ENCODE measurements at places on chromosomes 6 and 20. TPM values are rescaled to one million over a fixed set of nuclear protein-coding genes. Genes with fewer than 3 reads are reported as not detected.

DNA sequence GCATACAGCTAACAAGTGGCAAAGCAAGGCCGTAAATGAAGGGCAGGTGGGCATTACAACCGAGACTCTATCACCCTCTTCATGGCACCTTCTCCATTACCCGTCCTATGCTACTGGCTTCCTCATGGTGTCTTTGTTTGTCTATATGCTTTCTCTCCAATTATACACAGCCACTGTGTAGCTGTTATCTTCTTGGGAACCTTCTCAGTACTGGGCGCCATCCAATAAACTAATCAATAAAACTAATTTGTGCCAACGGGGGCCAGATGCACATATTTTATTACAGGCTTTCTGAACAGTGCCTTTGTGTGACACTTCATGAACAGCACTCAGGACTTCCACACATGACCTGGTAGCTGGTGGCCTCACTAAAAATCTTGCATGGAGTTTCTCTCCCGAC lies 149.8 kb upstream of the PCSK2 start:
- DNase-seq, result no peak

- no peak for DNase-seq
Observed at GRCh38 chr6:28251661-28252008, 434 bp downstream of the ZKSCAN4 start.

- no peak for DNase-seq
Observed at GRCh38 chr6:154301839-154302752, 54.5 kb downstream of the IPCEF1 start.

DNA sequence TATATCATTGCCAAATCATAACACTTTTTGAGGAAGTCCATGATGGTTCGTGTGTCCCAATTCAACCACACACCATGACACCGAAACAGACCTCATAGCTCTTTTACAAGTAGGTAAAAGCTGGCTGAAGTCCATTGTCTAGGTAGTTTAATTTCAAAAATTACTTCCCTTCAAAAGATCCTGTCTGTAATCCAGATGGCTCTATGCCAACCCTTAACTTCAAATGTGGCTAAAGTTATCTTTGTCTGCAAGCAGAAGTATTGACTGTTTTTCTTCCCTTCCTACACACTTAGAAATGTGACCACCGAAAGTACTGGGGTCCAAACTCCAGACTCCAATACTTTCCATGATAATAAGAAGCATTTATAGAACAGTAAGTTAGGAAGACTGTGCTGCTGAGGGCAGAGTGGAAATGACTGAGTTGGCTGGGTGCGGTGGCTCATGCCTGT lies 8.3 kb upstream of the TIAM2 start:
- no peak for DNase-seq

DNA sequence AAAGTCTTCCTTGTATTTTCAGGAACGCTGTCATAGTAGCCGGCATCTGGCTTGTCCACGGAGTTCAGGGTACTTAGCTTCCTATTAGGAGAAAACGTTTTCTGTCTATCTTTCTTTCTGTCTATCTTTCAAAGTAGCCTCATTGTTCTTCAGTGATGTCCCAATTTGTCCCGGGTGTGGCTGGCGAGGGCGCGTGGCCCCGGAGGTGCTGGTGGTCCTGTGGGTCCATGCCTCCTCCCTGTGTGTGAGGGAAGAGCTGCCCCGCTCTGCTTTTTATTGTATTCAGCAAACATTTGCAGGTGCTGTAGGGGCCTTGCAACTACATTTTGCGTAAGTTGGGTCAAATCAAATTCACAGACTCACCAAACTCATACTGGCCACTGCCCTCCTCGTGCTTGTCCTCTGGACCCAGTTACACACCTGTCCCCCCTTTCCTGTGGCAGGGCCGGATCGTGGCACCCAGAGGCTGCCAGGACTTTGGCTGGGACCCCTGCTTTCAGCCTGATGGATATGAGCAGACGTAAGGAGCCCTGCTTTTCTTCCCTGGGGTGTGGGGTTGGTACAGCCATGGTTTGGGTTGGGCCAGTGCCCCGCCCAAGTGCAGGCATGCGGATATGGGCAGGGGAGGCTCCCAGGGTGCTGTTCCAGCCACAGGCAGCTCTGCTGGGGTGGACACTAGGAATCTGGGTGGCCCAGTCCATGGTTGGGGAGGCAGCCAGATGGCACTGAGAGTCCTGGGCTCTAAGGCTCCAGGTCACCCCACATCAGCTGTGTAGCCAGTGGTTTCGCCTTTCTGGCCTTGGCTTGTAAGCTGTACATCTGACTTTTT lies 12.3 kb downstream of the ITPA start:
- DNase-seq, result no peak

- DNase-seq, result no peak
Observed at GRCh38 chr6:132060591-132060990, 109.4 kb upstream of the CCN2 start.

Gene PYGB
- total RNA-seq, result 50.0 TPM
